Esophagus squamous epithelium (tissue), 5 donors: ENCODE measurements at places on chromosomes 6 and 20.

DNA sequence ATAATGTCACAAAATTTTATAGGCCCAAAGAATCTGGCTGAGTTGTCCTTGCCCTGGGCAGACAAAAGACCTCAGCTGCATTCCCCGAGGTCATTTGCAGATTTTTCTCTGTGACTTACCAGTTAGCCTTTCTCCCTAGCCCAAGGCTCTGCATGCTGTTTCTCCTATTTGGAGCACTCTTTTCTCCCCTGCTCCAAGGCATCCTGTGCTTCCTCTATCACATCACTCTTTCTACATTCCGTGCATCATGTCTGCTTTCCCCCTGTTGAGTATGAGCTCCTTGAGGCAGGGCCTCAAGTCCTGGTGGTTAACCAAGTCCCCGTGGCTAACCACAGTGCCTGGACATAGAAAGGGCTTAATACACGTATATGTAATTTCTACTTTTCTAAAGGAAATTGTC lies 593 bp upstream of the GSTA3 start:
- no peak for DNase-seq

DNA sequence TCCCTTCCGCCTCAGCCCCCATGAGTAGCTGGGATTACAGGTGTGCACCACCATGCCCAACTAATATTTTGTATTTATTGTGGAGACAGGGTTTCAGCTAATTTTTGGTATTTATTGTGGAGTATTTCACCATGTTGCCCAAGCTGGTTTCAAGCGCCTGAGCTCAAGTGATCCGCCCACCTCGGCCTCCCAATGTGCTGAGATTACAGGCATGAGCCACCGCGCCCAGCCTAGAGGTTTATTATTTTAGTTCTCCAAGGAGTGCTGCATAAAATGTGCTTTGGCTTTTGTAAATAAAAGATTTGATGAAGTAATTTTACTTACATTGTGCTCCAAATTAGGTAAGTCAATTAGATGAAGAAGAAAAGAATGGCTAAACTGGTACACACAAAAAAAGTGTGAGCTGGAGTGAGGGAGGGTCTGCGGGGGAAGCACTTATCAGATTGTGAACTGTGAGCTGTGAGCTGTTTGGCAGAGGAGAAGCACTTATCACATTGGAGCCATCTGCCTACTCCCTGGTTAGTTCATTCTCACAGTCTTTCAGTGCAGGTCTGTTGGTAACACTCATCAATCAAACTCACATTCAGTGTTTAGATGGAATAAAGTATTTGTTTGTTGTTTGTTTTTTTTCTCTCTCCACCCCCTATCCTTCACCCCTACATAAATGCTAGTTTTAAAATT lies 398.0 kb downstream of the EPHA7 start:
- no peak for DNase-seq

- no peak for DNase-seq
These were observed 86.5 kb upstream of the E2F3 start for GRCh38 chr6:20314866-20315845.

GRCh38 chr6:133055441-133055966 lies 185.7 kb upstream of the EYA4 start:
- DNase-seq = no peak

DNA sequence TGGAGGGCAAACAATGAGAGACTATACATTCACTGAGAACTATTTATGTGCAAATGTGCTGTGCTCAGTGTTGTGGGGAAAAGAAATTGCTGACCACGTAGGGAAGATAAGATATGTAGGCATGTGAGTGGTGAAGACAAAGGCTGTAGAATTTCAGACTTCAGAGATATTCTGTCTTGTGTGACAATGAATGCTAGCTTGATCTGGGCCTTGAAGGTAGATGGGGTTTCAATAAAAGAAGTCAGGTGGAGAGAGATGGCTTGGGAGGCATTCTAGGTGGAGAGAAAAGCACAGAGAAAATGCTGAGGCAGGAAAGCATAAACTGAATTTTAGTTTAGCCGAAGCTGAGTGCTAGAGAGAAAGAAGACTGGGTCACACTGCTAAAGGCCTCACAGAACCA lies 56.8 kb upstream of the EEF1A1 start:
- DNase-seq = no peak

- DNase-seq = no peak
These were observed 19.2 kb downstream of the MRPS18A start for GRCh38 chr6:43668151-43669028.

DNA sequence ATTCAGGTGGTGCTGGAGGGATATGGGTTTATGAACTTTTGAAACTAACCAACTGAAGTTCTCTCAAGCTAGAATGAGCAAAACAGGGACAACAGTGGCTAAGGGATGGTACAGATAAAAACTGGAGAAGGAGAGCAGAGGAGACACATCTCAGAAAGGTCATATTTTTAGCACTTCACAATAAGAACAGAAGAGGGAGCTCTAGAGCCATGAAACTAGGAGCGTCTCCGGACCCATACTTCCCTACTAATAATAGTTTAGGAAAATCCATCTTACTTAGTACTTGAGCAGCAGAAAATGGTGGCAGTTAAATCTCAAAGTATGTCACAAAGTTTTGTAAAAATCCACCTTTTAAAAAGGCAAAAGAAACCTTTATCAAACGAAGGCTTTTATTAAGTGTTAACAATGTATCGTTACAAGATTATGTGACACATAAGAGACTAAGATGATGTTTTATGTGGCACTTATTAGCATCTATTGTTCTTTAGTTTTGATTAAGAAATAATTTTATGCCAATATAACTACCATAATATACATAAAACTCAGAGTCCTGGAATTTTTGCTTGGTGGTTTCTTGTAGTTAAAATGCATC lies 278.6 kb downstream of the TBC1D32 start:
- no peak for DNase-seq

DNA sequence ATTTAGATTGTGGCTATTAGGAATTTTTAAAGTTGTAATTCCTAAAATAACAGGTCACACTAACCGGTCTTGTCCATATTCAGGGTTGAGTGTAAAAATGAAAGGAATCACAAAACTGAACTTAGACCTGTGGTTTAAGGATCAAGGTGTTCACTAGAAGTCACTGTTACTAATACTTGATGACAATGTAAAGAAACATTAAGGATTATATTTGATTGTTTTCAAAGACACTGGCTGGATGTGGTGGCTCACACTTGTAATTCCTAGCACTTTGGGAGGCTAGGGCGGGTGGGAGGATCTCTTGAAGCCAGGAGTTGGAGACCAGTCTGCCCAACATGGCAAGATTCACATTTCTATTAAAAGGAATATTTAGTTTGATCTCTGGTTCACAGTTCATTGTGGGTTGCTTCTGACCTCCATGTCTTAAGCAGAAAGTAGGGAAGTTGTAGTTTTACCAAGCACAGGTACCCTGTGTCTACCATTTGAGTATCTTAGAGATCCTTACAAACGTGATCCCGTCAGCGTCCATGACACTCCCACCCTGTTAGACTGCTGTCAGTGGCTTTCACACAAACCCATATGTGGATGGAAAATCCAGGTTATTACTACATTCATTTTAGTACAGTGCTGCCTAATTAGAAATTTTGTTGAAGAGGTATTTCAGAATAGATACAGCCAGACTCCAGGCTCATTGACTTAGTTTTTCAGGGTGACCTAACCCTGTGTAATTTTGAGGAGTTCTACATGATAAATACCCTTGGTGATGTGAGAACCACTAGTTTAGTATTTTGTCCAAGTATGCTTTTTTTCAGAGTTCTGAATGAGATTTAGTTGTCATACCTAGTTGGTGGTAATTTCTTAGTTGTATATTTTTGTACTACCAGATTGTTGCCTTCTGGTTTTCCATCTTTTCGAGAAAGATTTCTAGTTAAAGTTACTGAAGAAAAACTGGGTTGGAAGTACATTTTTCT lies 10.2 kb downstream of the SRSF3 start:
- DNase-seq = no peak

- no peak for DNase-seq
These were observed 181.9 kb upstream of the CCN2 start for GRCh38 chr6:132132924-132133639.

- no peak for DNase-seq
These were observed 27.6 kb upstream of the BMP7 start for GRCh38 chr20:57293995-57294394.

DNA sequence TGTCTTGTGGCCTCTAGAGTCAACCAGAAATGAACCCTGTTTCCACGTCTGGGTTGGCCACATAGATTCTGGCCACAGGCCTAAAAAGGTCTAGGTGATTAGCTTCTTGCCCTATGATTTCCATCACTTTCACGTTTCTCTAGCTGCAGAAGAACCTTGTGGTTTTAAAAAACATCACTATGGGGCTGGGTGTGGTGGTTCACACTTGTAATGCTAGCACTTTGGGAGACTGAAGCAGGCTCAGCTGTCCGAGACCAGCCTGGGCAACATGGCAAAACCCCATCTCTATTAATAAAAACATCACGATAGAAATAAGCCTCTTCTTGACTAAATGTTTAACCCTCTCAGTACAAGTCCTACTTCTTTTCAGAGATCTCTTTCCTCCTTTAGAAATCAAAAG lies 27.6 kb downstream of the POLR1C start:
- DNase-seq = no peak

DNA sequence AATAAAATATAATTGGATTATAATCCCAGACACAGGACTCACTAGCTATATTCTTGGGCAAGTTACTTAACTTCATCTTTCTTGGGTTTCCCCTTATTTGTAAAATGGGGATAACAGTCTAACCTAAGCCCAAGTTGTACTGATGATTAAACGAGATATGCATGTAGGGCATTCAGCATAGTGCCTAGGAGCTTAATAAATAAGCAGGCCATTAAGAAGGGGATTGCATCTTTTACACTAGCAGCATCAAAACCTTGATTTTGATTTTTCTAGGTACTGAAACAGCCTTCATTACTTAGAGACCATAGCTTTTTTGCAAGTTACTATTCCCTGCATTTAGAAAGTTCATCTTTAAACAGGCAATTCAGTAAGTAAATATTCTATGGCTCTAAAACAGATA lies 2.2 kb upstream of the QKI start:
- no peak for DNase-seq

DNA sequence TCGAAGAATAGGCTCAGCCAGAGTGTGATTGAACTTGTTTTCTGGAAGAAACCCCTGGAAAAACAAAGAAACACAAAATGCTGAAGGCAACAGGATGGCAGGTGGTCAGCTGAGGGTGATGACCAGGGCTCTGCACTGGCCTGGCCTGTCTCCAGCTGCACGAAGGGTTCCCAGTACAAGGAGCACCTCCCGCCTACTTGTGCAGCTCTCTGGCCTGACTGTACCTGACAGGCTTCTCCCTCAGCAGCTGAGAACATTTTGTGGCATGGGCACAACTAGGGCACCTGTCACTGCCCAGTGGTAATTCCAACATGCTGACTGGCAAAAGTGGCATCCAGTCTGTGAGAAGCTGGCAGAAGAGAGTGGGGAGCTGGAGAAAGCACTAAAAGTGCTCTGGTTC lies 38.8 kb upstream of the EMILIN3 start:
- DNase-seq = no peak

GRCh38 chr6:4069199-4069598 lies 9.7 kb downstream of the FAM217A start:
- DNase-seq = no peak

- no peak for DNase-seq
These were observed 8.2 kb downstream of the CCN5 start for GRCh38 chr20:44723391-44723790.

DNA sequence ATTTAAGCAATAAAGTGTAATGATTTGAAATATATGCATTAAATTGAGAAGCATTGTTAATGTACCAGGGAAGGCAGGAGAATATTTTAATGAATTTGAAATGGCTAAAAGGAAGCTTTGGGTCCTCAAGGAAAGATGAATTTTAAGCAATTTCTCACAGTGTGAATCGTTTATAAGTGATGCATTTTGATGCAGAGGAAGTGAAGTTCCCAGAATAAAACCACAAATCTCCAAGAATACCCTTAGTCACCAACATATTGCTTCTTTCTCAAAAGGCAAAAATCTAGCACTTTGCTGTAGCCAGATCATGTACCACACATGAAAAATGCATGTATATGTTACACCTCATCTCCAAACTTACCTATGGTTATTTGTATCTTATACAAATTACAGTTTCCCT lies 11.7 kb downstream of the TPD52L1 start:
- no peak for DNase-seq

DNA sequence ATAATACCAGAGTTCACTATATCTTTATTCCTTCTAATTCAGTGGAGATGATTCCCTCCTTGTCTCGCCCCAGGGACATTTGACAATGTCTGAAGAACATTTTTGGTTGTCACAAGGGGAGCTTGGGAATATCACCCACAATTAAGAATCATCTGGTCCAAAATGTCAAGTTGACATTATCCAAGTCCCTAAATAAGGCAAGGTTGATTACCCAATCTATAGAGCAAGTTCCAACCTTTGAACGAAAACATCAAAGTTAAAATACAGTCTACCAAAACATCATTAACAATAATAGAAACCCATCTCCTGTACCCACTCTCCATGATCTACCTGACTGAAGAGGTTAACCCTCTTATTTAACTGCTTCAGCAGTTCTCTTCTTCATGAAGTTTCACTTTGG lies 15.6 kb downstream of the DEK start:
- no peak for DNase-seq

DNA sequence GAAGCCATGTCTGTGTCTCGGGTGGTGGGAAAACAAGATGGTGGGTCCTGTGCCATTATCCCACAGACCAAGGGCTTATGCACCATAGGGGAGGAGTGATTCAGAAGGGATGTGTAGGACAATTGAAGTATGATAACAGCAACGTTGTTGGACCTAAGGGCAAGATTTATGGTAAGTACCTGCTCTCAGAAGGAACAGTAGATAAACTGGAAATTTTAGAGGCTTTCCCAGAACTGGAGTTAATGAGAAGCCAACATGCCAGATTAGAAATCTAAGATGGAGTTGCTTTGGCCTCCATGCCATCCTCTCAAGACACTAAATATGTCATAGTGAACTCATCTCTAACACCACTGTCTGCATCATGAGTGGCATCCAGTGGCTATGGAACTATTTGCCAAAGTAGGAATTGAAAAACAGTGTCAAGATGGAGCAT lies 84.7 kb upstream of the MYLIP start:
- DNase-seq = no peak

- no peak for DNase-seq
These were observed 129.4 kb upstream of the RIN2 start for GRCh38 chr20:19628570-19629134.

DNA sequence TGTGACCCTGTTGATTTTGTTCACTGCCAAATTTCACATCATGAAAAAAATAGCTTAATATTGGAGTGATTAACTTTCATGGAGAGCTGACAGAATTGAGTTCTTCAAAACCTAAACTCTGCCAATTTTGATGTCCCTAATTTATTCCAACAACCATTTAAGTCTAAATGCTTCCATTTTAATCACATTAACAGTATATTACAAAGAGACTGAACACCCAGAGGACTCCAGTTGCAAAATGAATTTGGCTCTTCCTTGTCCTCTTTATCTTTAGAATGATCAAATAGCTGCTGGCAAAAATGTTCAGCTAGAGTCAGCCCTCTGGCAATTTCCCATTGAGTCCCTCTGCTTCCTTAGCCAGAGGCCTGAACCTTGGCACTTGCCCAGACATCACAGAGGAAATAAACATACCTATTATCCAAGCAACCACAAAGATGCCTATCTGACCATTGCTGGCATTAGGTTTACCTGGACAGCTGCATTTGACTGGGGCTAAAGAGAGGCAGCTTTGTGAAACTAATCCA lies 299.0 kb upstream of the STXBP5 start:
- no peak for DNase-seq
